Astrocyte (in vitro differentiated cells and primary cell): ENCODE measurements at places on chromosomes 1 and 21.

DNA sequence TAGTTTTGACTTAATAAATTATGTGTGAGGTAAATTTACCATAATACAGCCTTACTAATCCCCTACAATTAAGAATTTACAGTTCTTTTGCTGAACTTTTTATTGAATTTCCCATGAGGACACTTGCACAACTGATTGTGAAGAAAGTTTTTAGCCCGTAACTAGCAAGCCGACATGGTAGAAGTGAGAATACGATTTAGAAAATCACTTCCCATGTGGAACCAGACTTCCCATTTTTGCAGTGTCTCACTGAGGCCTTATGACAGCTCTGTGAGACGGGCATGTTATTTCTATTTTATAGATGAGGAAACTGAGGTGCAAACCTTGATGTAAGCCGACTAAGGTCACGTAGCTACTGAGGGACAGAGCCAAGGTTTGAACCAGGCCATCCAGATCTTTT is 32.5 kb upstream of the LMO4 start:
- DNase-seq = no peak

DNA sequence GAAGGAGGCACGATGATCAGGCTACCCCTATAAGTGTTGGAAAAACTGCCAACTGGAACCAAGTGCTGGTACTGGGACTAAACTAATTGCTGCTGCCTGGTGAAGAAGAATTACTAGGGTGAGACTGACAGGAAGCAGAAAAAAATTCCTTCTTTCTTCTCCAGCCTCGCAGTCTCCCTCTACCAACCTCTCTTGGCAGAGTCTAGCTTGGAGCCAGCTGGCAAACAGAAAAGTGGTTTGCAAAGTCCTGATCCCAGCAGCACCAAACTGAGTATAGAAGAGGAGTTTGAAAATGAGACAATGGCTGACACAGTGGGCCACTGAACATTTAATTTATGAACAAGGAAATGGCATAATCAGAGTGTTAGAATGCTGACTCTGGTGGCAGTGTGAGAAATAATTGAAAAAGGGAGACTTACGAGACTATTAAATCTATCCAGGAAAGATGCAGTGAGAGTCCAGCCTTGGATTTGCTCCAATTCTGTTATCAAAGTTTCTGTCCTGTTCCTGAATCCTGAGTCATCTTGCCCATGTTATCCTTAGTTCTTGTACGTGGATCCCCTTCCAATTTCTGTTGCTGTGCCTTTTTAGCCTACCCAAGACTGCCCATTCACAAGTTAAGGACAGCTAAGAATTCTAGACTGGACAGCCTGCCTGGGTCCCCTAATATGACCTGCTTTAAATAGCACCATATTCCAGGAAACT is 23.7 kb upstream of the DISP1 start:
- DNase-seq = peak; percentile 51

GRCh38 chr1:244181867-244182266 is 130.8 kb downstream of the ZBTB18 start:
- no peak for DNase-seq

GRCh38 chr1:24323281-24323680 is 4.1 kb downstream of the GRHL3 start:
- no peak for DNase-seq

- peak; percentile 75 for DNase-seq
These were observed 45.8 kb downstream of the MIGA1 start for GRCh38 chr1:77825131-77825709.

GRCh38 chr1:65166572-65167305 is 18.7 kb downstream of the AK4 start:
- no peak for DNase-seq

GRCh38 chr1:155202198-155202597 is 5.5 kb downstream of the THBS3 start:
- no peak for DNase-seq

- DNase-seq = no peak
These were observed 18.6 kb downstream of the TMPRSS2 start for GRCh38 chr21:41489329-41489728.

GRCh38 chr1:204487256-204487615 is 7.4 kb downstream of the PIK3C2B start:
- no peak for DNase-seq
